ENCODE measurements at places on chromosomes 4 and X.

DNA sequence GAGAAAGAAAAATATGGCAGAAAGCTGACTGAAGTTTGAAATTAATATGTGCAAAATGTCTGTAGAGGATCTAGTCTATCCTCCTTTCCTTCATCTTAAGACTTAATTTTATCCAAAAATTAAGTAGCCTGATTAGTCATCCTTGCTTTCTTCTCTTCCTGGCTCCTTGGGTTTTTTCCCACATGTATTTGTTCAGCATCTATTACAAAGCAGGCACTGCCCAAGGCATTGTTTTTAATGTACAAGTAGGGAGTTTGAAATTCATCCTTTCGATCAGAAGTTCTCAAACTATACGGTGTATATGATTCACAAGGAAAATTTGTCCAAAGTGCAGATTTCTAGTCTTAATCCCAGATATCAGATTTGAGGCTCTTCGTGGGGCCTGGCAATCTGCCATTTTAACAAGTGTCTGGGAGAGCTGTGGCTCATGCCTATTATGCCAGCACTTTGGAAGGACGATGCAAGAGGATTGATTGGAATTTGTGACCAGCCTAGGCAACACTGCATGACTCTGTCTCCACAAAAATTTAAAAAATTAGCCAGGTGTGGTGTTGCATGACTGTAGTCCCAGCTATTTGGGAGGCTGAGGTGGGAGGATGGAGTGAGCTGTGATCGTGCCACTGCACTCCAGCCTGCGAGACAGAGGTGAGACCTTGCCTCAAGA lies 19.4 kb upstream of the YTHDC1 start:
- no peak for DNase-seq

DNA sequence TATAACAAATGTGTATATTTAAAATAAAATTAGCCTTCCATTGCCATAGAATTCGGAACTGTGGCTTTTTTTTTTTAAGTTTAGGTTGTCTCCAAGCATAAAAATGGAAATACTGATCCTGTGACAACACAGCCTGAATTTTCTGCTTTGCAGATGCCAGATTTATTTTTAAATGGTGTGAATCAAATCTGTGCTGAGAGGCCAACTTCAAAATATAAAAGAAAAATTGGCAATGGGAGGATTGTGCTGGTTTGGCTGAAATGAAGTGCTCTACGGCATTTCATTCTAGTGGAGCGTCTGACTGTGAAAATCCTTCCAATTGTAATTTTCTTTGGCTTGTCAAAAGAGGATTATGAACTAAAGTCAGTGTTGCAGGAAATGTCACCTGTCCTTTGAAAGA lies 580.3 kb upstream of the ZFP42 start:
- no peak for DNase-seq

GRCh38 chr4:51840781-51841180 lies 2.2 kb upstream of the DCUN1D4 start:
- no peak for DNase-seq

GRCh38 chr4:81666491-81666890 lies 194.8 kb upstream of the RASGEF1B start:
- DNase-seq: no peak

DNA sequence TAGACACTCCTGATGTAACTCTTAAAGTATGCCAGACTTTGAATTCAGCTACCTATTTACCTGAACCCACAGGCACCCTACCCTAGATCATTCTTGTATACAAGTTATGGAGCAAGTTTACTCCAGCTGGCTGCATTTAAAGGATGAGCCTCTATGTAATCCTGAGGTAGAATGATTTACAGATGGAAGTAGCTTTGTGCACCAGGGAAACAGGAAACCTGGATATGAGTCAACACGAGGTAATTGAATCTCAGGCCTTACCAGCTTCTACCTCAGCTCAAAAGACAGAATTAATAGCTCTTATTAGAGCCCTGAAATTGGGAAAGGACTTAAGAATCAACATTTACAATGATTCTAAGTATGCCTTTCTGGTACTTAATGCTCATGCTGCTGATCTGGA lies 119.8 kb downstream of the AGTR2 start:
- no peak for DNase-seq

DNA sequence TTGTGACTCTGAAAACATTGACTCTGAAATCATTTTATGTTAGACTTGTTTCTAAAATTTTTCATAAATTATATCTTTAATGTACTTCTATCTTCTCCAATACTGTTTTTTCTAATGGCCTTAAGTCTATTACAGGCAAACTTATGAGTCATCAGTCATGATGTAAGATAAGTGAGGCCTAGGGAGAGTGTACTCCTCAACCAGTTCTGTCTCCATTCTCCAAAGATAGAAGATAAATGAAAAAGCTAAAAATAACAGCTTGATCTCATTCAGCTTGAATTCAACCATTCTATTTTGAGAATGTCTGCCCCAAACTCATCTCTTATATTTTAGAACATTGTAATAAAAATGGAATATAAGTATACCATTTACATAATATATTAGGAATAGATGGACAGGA lies 34.5 kb downstream of the STBD1 start:
- DNase-seq: no peak
